Amniotic stem cell (primary cell): ENCODE measurements at places on chromosomes 1 and 21.

GRCh38 chr1:115545096-115545720 is 96.6 kb upstream of the VANGL1 start:
- no peak for DNase-seq

DNA sequence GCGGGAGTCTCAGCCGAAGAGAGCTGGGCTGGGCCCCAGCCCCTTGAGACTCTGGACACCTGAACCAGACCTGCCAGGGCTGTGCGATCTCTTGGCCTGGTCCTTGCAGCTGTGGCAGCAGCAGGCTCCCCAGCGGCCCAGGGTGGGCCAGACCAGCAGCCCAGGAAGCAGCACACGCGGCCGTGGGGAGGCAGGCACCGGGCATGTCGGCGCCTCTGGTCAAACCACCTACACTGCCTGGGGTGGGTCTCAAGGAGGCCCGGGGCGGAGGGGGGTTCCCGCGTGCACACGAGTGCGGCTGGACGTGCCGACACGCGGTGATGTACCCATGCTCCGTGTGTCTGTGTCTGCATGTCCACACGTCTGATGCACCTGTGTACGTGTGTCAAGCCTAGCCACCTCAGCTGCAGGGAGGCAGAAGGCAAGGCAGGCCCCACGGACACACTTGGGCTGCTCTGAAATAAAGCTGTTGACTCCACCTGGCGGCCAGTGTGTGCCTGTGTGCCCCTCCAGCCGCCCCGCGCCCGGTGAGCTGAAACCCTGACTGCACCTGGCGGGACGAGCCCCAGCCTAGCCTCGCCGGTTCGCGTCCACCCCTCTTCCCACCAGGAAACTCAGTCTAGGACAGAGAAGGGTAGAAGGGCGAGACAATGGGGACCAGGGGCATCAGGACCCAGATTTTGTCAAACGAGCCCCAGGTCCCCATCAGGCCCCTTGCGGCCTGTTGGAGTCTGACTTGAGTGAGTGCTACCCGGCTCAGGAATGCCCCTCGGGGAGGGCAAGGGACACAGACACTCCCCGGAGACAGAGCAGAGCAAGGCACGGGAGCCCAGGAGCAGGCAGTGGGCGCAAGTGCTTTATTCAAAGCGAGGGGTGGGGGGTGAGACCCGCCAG is 11.6 kb downstream of the SCNN1D start:
- no peak for DNase-seq

DNA sequence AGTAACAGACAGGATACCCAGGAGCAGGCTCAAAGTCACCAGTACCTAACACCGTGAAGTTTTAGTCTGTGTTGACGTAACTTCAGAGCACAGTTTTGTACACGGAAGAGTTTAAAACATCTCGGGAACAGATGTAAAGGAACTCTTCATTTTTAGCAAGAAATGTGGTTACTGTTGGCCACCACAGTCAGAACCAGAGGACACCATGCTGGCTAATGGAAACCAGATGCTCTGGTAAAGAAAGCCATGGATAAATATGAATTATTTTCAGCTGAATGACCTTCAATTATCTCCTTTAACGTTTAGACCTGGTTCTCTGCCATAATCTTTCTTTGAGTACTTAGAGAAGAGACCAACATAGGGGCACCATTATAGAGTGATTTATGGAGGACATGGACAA is 115.9 kb downstream of the NTMT2 start:
- DNase-seq = no peak

- DNase-seq = no peak
These were observed 6.8 kb downstream of the PRXL2B start for GRCh38 chr1:2593251-2593878.

DNA sequence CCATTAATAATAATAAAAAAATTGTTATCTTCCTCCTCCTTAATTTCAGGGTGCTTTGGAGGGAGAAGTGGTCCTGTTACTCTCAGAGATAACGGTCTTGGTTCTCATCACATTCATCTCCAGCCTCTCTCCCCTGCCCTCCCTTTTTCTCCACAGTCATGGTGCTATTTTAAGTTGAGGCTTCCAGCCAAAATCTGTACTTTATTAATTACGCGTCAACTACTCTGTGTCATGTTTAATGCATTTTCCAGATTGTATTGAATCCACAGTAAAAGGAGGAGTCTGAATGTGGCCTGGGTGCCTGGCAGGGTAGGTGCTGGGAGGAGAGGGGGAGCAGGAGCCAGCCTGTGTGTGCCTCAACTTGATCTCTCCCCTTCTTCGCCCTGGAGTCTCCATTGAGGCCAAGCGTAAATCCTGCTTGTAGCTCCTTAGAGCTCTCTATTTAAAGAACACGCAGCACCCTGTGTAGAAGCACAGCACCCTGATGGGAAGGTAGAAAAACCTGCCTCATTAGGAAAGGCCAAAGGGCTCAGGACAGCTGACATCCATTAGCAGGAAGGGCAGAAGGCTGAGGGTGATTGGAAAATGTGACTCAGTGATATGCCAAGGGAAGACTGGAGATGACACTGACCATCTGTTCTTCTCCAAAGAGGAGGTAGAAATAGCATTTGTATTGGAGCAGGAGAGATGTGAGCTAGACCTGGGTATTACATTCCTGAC is 82.4 kb downstream of the PLXNA2 start:
- no peak for DNase-seq

DNA sequence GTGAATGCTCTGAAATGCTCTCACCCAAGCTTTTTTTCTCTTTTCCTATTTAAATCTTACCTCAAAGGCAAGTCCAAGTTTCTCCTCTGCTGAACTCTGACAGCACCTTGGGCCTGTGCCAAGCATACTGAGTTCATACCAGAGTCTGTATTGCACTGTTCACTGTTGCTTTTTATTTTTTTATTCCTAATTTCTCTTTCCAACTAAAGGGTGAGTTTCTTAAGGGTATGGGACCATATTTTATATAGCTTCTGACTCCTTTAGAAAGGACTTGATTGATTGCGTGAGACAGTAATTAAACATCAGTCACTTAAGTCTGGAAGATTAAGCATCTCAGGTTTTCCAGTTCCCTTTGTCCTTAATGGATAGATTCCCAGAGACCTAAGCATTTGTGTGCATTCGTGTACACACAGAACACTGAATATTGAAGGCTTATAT is 69.9 kb downstream of the CACHD1 start:
- no peak for DNase-seq

- no peak for DNase-seq
These were observed 206.0 kb downstream of the CENPF start for GRCh38 chr1:214808845-214809460.

- DNase-seq = no peak
These were observed 106.4 kb downstream of the KAZN start for GRCh38 chr1:14704846-14705245.

DNA sequence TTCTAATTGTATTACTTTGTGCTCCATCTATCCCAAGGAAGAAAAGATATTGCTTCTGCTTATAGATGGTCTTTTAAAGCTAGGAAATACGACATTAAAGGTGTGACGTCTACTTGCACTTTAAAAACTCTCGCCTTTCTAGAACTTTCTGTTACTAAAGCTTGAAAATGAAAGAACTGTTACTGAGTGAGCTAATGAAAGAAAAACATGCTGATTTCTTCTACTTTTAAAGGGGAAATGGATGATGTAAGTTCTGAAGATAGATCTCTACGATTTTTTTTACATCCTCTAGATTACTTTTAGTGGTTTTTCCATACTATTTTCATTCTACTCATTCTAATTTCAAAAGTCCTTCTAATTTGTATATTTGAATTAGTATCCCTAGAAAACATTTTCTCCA is 387.5 kb downstream of the USP25 start:
- DNase-seq = no peak

GRCh38 chr1:206723805-206724472 is 39.2 kb downstream of the MAPKAPK2 start:
- no peak for DNase-seq
